ENCODE measurements at places on chromosomes 1 and 21. TPM values are rescaled to one million over a fixed set of nuclear protein-coding genes. Genes with fewer than 3 reads are reported as not detected.

The NPHS2 gene
- not detected for polyA plus RNA-seq

The AIRE gene
- polyA plus RNA-seq = not detected

The TDRD10 gene
- 6.2 TPM for polyA plus RNA-seq

The CCDC30 gene
- polyA plus RNA-seq = 4.3 TPM
